ENCODE measurements at places on chromosomes 1 and 21.

DNA sequence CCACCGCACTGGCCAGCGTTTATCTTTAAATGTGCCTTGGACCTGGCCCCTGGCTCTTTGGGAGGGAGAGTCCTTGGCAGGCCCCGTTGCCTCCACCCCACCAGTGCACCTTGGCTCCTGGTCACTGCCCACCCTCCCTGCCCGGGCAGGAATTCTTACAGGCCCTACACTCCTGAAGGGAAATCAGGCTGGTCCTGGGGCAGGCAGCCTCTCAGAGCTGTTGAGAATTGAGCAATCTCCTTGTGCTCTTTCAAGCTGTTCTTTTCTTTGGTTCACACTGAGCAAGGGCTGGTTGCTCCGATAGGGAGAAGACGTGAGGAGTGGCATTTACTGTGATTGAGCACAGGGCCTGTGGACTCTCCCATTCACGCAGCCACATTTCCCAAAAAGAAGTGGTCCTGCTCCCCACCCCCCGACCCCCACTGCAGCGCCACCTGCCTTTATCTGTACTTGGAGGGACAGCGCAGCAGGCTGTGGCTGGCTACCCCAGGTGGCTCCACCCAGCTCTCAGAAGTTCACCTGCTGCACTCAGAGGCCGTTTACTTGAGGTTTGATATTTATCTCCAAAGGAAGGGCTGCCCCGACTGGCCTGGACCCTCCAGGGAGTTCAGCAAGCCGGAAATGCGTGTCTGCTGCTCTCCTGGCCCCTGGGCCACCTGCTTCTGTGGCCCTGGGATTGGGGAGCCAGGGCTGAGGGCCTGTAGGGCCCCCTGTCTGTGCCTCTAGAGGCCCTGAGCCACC lies 47.8 kb downstream of the SKI start:
- no peak for DNase-seq

GRCh38 chr21:15272171-15272570 lies 207.4 kb upstream of the NRIP1 start:
- no peak for DNase-seq

DNA sequence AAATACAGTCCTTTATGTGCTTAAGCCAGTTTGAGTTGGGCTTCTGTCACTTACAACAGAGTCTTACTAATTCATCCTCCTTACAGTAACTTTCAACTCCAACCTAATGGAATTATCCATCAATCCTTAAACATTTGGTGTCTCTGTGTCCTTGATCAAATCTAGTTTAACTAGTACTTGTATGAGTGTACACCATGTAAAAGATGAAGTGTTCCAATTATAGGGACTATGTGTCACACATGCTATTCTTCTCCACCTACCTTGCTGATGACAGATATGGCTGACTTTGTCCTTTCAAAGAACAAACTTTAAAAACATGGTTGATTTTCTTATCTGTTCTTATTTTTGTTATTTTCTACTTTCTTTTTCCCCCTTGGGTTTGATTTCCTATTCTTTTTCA lies 60.4 kb upstream of the NBPF3 start:
- DNase-seq: no peak

DNA sequence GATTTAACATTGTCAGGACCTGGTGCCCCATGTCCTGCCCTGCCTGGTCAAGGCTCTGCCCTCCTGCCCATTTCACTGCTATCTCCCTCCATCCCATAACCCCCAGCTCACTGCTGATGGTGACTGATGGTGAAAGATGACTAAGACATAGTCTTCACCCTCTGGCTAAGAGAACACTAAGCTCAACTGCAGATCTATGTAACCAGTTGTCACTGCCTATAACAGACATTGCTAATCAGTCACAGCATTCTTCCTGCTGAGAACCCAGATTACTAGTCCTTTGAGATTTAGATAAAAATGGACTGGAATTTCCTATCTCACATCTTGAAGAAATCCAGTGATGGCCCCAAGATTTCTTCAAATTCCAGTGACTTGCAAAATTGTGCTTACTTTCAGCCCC lies 8.0 kb upstream of the ZNF362 start:
- DNase-seq: no peak

DNA sequence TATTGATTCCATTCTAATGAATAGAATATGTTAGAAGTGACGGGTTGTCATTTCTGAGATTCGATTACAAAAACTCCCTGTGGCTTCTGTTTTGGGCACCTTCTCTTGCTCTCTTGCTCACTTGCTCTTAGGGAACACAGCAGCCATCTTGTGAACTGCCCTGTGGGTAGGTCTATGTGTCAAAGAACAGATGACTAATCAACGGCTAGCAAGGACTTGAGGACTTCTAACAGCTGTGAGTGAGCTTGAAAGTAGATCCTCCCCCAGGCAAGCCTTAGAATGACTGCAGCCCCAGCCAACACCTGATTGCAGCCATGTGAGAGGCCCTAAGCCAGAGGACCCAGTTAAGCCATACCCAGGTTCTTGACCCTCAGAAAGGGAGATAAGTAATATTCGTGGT lies 49.3 kb downstream of the AZIN2 start:
- DNase-seq: no peak

- no peak for DNase-seq
Measured at GRCh38 chr1:236508593-236509027, 15.2 kb upstream of the LGALS8 start.

- no peak for DNase-seq
Measured at GRCh38 chr1:77463216-77463615, 181.4 kb downstream of the AK5 start.

- no peak for DNase-seq
Measured at GRCh38 chr1:52520148-52520547, 32.7 kb downstream of the TUT4 start.

DNA sequence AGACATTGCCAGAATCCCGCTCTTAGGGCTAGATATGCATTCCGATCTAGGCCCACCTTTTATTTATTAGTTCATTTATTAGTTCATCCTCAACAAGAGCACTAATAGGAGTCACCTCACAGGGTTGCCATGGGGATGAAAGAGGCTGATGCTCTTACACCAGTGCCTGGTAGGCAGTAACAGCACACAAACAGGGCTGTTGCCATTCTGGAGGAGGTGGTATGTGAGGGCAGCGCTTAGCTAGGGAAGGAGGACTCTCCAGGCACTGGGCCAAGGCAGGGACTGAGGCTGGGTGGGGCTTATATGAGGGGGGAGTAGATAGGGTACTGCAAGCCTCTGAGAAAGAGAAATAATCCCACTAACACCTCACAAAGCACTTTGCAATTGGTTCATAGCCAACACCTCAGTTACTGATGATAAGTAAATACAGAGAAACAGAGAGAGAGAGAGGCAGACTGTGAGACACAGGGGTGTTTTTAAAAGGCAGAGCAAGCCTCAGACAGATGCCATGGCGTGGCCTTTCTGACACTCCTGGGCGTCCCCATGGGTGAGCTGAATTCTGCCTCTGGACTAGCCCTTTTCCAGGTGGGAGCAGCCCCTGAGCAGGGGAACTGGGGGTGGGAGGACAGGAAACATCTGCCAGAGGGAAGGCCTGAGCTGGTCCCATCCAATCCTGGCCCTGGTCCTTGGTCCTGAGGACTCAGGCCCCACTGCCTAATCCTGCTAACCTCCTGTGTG lies 5.9 kb downstream of the FCGR2A start:
- no peak for DNase-seq

DNA sequence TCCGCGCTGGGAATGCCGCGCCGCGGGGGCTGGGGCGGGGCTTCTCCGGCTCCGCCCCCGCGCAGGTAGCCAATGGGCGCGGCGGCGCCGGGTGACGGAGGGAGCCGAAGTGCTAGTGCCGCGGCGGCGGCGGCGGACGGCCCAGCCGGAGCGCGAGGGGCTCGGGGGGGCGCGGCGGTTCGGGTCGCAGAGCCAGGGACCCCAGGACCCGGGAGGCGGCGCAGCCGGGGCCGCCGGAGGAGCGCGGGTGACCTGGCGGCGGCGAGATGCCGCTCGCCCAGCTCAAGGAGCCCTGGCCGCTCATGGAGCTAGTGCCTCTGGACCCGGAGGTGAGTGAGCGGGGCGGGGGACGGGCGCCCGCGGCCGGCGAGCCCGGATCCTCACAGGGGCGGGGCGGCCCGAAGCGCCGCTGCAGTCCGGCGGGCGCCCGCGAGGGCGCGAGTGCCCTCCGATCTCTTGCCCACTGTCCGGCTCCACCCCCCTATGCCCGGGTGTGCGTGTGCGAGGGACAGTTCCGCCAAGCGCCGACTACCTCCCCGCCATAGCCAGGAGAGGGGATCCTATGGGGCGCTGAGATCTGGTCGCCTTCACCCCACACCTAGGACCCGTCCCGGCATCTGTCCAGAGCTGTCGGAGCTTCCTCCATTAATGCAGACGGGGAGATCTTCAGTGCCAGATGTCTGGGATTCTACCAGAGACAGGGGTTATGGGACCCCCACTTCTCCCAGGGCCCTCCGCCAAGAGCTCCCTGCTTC lies at the start of gene RPS6KA1:
TSS of gene RPS6KA1 (plus strand) at position 107 of the 755 bp plus-strand sequence. CDS start at position 267, 160 bp downstream.
- DNase-seq: peak; percentile 41
